ENCODE measurements at places on chromosomes 7 and 10. TPM values are rescaled to one million over a fixed set of nuclear protein-coding genes. Genes with fewer than 3 reads are reported as not detected.

The RASSF4 gene
- total RNA-seq, result 3.7 TPM

The FZD8 gene
- 22.5 TPM for total RNA-seq

The CALML5 gene
- total RNA-seq, result not detected

The ENTPD1 gene
- total RNA-seq, result 19.6 TPM

The TACC2 gene
- 23.4 TPM for total RNA-seq

The DPYSL4 gene
- total RNA-seq, result 12.0 TPM

The CLRN3 gene
- total RNA-seq, result not detected

The IGF2BP3 gene
- total RNA-seq, result 196 TPM

The HSPA12A gene
- total RNA-seq, result 0.27 TPM

The PNLIPRP2 gene
- not detected for total RNA-seq

The OR13A1 gene
- not detected for total RNA-seq

The NUP205 gene
- 148 TPM for total RNA-seq

The CYP3A5 gene
- total RNA-seq, result not detected

The ADIRF gene
- 15.3 TPM for total RNA-seq

The WIPF3 gene
- total RNA-seq, result not detected

The MDFIC gene
- total RNA-seq, result 21.0 TPM

The KIF20B gene
- total RNA-seq, result 54.3 TPM

The NPY gene
- total RNA-seq, result not detected

The ZC3HAV1 gene
- 63.7 TPM for total RNA-seq

The CPA2 gene
- total RNA-seq, result not detected

The MEOX2 gene
- total RNA-seq, result not detected

The BTBD16 gene
- total RNA-seq, result not detected

The PRKAR2B gene
- 122 TPM for total RNA-seq

The CDC14C gene
- total RNA-seq, result not detected

The CYP17A1 gene
- total RNA-seq, result not detected

The PRTFDC1 gene
- 13.6 TPM for total RNA-seq

The MMD2 gene
- total RNA-seq, result not detected

The FANK1 gene
- total RNA-seq, result 1.2 TPM

The MRC1 gene
- 16.2 TPM for total RNA-seq

The PLAU gene
- 26.0 TPM for total RNA-seq

The CYP2C9 gene
- total RNA-seq, result not detected

The NUTM2E gene
- not detected for total RNA-seq

The CC2D2B gene
- total RNA-seq, result 0.36 TPM

The LBX1 gene
- not detected for total RNA-seq

The THSD7A gene
- total RNA-seq, result 24.7 TPM

The ZDHHC6 gene
- total RNA-seq, result 43.6 TPM

The HTR5A gene
- not detected for total RNA-seq

The CPA4 gene
- 0.27 TPM for total RNA-seq

The OR2A42 gene
- not detected for total RNA-seq

The DEPP1 gene
- total RNA-seq, result 230 TPM

The CHAT gene
- total RNA-seq, result not detected

The MYOZ1 gene
- not detected for total RNA-seq

The TMEM196 gene
- total RNA-seq, result not detected

The ANKRD2 gene
- total RNA-seq, result 0.27 TPM
